ENCODE measurements at places on chromosomes 2 and 18.

DNA sequence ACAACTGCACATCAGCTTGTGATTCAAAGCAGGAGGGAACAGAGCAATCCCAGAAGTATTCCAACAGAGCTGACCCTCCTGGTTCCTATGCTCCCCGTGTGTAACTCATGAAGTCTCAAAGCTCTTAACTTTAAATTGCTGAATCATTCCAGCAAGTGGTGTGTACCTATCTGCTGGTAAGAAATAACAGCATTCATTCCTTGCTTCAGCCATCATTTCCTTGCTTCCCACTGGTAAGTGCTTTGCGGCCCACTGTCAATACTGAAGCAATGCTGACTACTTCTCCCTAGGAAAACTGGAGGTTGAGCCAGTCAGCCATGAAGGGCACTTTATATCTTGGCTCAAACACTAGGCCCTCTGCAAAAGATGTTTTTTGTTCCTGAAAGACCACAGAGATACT, 222.4 kb downstream of the EXOC6B start:
- DNase-seq: no peak

GRCh38 chr2:17416884-17417391, 101.3 kb downstream of the RAD51AP2 start:
- no peak for DNase-seq

GRCh38 chr2:62586981-62587380, 81.0 kb upstream of the TMEM17 start:
- DNase-seq: no peak

GRCh38 chr18:26524504-26525351, 23.6 kb downstream of the KCTD1 start:
- DNase-seq: no peak

DNA sequence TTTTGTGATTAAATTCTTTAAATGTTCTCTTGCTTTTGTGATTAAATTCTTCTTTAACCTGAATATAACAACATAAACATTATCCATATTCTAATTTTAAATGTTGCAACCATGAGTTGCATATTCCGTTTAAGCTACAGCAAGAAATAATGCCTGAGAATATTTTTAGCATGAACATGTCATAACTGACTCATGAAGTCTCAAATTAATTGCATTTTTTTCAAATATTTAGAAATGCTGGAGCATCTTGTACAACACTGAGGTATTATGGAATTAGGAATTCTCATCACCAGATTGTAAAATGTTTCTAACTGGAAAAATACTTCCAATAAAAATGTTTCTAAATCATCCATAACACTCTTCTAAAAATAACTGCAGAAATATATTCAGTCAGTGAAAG, 14.7 kb downstream of the ROCK2 start:
- no peak for DNase-seq

All from activated B cell treated with CpG ODN at 0.5 μM for 24 hours (primary cell).